Stimulated activated CD4-positive, alpha-beta T cell treated with anti-CD3 and anti-CD28 coated beads, Interleukin-1b, Interleukin-23, amount 100 ng/mL, for 4 hours (primary cell): ENCODE measurements at places on chromosomes 6 and 20.

- no peak for DNase-seq
Measured at GRCh38 chr6:3347247-3347646, 88.5 kb downstream of the PSMG4 start.

GRCh38 chr20:25148181-25148981 lies 47.1 kb upstream of the ENTPD6 start:
- peak; percentile 56 for DNase-seq

- DNase-seq: no peak
Measured at GRCh38 chr6:43695967-43696291, 8.3 kb upstream of the MRPS18A start.

DNA sequence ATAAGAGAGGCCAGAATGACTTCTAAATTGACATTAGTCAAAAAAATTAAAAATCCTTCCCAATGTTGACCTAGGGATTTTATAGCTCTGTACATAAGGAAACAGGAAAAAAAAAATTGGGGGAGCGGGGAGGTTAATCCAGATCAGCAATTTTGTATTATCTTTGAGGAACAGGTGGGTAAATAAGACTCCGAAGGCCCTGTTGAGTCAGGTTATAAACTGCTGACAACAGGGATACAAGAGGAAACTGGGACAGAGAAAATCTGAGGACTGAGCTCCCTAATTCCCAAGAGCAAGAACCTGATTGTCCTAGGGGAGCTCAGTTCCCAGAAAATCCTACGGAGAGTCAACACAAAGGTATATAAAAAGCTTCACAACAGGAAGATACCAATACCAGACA lies 26.8 kb upstream of the CRIP3 start:
- DNase-seq: no peak

DNA sequence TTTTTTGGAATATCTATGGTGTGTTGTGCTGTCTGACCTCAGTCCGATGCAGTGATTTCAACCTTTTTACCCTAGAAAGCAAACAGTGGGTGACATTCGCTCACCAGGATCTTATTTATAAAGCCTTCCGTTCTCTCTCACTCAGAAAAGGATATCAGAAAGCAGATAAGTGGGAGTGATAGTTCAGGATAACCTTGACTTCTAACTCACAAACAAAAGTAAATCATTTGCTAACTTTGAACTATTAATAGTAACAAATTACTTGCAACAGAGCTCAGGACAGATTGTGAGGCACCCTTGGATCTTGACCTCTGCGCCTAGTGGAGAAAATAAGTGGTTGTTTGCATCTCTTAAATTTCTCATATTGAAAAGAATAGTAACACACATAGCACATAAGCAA lies 637.1 kb upstream of the CITED2 start:
- no peak for DNase-seq
